ENCODE measurements at places on chromosomes 3 and 15.

DNA sequence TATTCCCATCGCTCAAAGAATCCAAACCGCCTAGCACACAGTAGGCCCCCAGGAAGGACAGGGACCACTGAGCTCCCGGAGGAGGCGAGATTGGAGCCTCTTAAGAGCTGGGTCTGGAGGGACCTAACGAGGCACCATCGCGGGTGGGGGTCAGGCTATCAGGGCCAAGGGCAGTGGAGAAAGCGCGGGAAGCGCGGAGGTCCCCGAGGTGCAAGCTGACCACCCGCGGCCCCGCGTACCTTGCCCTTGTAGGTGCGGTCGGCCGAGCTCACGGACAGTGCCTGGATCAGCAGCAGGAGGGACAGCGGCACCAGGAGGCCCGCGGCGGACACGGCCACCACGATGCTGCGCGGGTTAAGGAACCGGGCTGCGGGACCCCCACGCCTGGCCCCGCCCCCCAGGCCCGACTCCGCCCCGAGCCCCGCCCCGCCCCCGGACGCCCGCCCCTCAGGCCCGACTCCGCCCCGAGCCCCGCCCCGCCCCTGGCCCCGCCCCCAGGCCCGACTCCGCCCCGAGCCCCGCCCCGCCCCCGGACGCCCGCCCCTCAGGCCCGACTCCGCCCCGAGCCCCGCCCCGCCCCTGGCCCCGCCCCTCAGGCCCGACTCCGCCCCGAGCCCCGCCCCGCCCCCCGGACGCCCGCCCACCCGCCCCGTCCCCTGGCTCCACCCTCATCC is 3.9 kb downstream of the ZDHHC19 start:
- DNase-seq, result no peak

DNA sequence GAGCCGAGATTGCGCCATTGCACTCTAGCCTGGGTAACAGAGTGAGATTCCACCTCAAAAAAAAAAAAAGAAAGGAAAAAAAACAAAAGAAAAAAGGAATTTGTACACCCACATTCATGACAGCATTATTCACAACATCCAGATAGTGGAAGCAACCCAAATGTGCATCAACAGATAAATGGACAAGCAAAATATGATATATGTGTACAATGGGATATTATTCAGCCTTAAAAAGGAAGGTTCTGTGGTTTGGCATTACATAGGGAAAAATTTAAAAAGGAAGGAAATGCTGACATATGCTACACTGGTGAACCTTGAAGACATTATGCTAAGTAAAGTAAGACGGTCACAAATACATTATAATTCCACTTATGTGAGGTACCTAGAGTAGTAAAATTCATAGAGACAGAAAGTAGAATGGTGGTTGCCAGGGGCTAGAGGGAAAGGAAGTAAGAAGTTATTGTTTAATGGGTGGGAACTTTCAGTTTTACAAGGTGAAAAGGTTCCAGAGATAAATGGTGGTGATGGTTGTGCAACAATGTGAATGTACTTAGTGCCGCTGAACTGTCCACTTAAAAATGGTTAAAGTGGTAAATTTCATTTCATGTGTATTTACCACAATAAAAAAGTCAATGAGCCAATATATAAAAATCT is 118.5 kb downstream of the MYLK start:
- DNase-seq, result no peak

DNA sequence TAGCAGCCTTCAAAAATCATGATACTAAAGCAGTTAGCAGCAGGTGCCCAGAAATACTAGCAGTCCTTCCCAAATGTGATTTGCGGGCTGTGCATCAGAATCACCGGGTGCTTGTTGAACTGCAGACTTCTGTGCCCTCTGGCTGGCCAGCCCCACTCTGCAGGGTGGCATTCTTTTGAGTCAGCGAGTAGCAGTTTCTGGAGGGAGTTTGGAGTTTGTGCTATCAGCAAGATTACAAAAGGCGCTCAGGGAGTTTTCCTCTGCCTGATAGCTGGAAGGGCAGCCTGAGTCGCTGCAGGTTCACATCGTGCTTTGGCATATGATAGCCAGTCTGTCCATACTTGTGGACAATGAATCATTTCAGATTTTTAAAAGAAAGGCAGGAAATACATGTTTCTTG is 57.6 kb downstream of the CLDN11 start:
- DNase-seq, result no peak

GRCh38 chr3:161316006-161316689 is 55.2 kb downstream of the SPTSSB start:
- DNase-seq, result no peak

DNA sequence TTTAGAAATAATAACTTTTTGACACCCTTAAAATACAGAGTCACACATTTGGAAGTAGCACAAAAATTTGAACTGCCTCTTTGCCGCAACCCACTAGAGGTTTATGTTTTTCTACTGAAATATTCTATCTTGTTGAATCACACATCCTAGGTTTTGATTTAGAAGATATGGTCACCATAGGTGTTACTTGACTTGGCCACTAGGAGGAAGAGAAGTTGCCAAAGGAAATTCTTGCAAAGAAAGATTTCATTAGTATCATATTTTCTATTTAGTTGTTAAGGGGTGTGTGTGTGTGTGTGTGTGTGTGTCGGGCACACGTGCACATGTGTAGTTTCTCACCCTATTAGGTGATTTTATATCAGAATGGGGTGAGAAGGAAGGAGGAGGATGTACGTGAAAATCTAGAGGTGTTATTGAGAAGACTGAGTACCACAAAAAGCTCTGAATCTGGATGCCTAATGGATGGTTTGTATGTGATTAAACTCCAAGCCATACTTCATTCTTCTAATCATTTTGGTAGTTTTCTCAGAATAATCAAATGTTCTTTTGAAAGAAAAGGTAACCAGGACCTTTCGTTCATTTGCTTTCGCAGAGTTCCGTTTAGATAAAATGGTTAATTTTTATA is 31.5 kb downstream of the ZFAND6 start:
- no peak for DNase-seq

GRCh38 chr3:63673111-63673510 is 20.6 kb downstream of the SNTN start:
- DNase-seq, result no peak

DNA sequence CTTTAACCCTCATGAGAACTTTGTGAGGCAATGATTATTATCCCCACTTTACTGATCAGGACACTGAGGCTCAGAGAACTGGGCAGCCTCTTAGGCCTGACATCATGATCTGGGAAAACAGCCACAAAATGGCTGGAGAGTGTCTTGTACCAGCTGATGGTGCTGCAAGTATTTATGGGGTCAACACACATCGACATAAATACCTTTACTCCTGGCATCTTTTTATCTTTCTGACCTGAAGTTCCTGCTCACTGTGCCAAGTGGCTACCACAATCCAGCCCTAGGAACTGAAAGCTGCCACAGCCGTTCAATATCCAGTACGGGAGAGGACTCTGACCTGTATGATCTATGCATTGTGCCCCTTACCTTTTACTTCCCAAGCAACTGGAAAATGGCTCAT is 29.2 kb upstream of the MUC13 start:
- no peak for DNase-seq

DNA sequence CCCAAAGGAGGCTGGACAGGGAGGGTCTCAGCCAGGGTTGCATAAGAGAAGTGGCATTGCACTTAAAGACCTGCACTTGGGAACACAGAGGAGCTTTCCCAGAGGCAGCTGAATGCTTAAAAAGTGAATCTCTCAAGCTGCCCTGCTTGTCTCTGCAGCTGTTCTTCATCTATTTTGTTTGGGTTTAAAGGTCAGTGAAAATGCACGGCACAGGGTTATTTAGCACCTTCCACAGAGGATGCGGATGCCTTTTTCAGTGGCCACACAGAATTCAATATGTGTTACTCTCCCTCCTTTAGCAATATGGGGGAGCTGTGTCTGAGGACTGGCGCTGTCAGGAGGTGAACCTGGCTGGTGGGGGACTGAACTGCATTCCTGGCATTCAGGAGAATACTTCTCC is 22.7 kb upstream of the CTNNB1 start:
- no peak for DNase-seq

- no peak for DNase-seq
Measured at GRCh38 chr3:107973152-107973551, 117.7 kb downstream of the CD47 start.

DNA sequence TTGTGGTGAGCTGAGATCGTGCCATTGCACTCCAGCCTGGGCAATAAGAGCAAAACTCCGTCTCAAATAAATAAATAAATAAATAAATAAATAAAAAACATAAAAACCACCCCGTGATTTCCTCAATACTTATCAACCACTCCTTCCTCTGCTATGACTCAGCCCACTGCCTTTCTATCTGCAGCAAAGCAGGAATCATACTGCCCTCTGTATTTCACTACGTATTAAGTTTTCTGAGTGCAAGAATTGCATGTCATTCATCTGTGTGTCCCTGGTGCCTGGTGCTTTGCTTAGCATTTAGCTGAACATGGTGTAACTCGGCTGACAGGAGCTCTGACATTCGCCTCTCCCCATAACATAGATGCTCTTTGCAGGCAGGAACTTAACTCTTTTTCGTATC is 7.1 kb downstream of the LSG1 start:
- DNase-seq, result no peak

DNA sequence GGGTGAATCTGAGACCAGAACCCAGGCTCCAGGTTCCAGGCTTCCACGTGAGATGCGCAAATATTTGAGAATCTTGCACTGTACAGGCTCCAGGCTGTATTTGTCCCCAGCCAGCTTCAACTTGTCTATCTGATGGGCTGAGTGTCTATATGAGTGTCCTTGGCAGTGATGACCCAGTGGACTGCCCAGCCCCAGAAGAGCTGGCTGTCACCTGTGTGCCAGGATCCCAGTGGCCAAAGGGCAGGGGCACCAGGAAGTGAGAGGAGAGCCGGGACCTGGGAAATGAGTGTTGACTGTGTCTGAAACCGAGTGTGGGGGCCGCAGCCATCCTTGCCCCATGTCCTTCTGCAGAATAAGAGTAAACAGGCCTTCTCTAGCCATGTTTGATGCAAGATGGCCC is 10.4 kb downstream of the FAH start:
- DNase-seq, result no peak

DNA sequence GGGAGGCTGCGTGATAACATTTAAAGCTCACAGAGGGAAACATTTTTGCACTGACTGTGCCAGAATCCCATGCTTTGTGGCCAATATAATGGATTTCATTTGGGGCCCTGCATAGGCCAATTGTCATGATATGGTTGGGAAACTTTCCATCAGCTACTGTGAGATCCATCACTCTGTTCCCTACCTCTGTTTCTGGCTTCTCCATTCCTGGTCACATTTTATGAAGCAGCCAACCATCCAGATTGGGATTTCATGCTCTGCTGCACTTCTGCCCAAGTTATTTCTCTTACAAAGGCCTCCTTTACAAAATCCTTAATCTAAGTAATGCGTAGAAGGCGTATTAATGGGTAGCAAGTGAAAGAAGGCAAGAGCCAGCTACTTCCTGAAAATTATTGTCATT is 221.1 kb downstream of the LRTM1 start:
- DNase-seq, result no peak

DNA sequence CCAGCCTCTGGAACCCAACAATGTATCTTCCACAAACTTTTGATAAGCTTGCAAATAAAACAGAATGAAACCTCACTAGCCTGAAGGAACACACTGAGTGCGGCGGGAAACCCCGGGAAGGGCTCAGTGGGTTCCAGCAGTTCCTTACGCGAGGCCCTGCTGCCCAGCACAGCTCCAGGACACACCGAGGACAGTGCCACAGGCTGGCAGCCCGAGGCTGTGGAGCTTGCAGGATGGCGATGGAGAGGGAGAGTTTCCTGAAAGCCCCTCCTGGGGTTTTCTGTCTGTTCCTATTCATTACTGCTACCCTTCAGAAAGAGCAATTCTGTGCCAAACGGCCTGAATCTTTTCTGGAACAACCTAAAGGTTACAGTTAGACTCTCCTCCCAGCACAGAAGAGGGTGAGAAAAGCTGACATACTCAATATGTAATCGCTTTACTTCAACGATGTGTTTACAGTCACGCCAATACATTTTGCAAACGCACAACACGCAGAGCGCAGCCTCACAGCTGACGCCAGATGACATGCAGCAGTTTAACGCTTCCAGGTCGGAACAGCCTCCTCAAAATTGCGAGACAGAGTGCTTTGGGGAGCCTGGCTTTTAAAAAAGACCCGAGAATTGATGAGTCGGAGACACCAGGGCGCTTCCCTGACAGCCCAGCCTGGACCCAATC is 57.1 kb upstream of the RPL32 start:
- DNase-seq, result no peak

DNA sequence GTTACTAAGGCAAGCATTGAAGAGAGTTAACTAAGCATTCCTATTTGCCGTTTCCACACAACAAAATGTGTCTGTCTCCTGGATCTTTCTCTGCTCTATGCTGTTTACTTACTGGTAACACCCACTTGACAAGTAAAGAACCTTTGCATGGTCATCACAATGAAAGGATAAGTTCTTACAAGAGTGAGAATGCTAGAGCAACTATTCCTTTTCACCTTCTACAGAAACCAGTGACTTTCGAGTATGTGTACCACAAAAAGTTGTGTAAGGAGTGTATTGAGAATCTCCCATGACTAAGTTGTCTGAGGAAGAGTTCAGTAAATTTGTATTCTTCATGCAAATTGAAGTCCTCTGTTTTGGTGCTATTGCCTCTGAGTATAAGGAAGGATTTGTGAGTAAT is 10.8 kb downstream of the TIPARP start:
- no peak for DNase-seq

GRCh38 chr3:126132751-126133511 is 47.5 kb downstream of the ALDH1L1 start:
- DNase-seq, result peak; percentile 22

DNA sequence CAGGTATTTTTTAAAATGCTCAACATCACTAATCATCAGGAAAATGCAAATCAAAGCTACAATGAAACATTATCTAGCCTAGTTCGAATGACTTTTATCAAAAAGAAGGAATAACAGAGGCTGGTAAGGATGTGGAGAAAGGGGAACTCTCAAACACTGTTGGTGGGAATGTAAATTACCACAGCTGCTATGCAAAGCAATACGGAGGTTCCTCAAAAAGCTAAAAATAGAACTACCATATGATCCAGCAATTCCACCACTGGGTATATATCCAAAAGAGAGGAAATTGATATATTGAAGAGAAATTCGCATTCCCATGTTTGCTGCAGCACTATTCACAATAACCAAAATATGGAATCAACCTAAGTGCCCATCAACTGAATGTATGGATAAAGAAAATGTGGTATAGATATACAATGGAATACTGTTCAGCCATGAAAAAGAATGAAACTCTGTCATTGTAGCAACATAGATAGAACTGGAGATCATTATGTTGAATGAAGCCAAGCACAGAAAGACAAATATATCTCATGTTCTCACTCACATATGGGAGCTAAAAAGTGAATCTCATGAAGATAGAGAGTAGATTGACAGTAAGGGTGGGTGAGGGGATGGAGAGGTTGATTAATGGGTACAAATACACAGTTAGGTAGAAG is 19.7 kb upstream of the CLN6 start:
- no peak for DNase-seq

Data from SHP77 (cell line).